ENCODE measurements at places on chromosomes 3 and 15.
A peak's percentile ranks its signal among the peaks of the same experiment; 100 is the strongest.

DNA sequence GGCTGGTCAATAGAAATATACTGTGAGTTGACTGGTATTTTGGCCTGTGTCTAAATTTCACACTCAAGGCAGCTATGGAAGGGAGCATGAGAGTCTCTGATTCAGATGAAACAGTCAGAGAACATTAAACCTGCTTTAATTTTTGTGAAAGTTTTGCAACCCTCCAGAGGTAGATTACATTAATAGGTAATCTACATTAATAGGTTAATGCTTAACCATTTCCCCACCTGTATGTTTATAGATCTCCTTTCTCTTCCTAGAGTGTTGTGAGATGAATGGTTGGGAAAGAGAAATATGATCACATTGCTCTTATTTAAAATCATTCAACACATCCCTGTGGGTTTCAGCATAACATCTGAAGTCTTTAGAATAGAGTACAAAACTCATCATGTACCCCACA is 586.9 kb upstream of the DPPA4 start:
- no peak for DNase-seq
- H3K27ac ChIP-seq: no peak overlapping the region
- H3K27me3 ChIP-seq: no peaks in the 10 kb centered on the region
- no peak overlapping the region for H3K4me3 ChIP-seq

- no peaks in the 10 kb centered on the region for H3K36me3 ChIP-seq
- no peaks in the 10 kb centered on the region for H3K4me1 ChIP-seq
- no peaks in the 10 kb centered on the region for H3K27me3 ChIP-seq
- no peak for DNase-seq
- H3K27ac ChIP-seq: no peak overlapping the region
Measured at GRCh38 chr3:79886204-79886603, 118.4 kb upstream of the ROBO1 start.

GRCh38 chr3:46512191-46512749 is 14.5 kb downstream of the RTP3 start:
- no peak overlapping the region for H3K4me3 ChIP-seq
- H3K27me3 ChIP-seq: peaks cover 19% of the 10 kb centered on the region
- H3K4me1 ChIP-seq: no peaks in the 10 kb centered on the region
- DNase-seq: no peak

DNA sequence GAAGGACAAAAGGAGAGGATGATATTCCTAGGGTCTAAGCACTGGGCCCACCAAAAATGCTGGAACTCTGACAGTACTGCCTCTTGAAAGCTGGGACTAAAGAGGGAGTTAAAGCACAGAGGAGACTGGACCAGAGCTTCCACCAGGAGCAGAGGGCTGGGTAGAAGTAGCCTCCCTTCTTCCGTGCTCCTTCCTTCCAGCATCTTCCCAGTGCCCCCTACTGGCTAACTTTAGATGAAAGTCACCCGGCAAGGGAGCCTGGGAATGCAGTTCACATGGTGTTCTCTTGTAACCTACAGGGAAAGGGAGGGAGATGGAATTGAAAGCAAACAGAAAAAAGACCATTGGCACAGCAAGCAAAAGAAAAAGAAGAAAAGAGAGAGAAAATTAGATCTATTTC is 106.1 kb upstream of the COL8A1 start:
- no peak overlapping the region for H3K4me3 ChIP-seq
- no peak overlapping the region for H3K27ac ChIP-seq
- no peaks in the 10 kb centered on the region for H3K36me3 ChIP-seq
- no peaks in the 10 kb centered on the region for H3K4me1 ChIP-seq
- peak; percentile 20 for DNase-seq

DNA sequence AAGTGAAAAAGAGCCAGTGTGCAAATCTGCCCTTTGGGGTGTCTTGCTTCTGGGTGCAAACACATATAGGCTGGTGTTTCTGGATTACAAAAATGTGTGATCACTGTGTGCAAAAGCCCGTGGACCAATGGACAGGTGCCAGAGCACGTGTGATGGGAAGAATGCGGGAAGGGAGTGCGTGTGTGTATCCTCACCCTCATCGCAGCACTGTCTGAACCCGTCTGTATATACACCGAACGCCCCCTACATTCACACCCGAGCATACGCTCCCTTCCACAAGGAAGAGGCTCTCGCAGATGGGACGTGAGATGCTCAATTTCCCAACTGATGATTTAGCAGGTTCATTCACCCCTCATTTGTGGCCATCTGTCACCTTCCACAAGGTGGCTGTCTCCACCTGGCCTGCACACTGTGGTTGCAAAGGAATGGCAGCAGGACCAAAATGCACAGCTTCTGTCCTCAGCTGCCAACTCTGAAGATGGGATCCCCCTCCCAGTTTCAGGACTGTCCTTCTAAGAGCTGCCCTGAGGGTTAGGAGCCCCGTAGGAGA is 19.4 kb upstream of the SLC6A1 start:
- H3K27ac ChIP-seq: no peak overlapping the region
- no peak for DNase-seq
- no peaks in the 10 kb centered on the region for H3K4me1 ChIP-seq
- peaks cover 20% of the 10 kb centered on the region for H3K27me3 ChIP-seq
- no peaks in the 10 kb centered on the region for H3K36me3 ChIP-seq
- H3K4me3 ChIP-seq: no peak overlapping the region

DNA sequence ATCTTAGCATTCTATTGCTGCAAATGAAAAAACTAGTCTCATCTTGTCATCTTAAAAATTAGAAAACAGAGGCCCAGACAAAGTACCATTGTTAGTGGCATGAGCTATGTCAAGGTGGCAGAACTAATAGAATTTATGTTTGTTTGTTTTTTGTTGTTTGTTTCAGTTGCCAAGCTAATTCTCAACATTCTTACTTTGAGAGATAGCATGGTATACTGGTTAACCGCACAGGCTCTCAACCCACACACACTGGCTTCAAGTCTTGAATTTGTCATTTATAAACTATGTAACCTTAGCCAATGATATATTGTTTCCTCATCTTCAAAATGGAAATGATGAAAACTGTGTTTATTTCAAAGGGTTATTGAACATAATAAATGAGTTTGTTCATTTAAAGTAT is 367.6 kb upstream of the PLSCR5 start:
- H3K4me1 ChIP-seq: no peaks in the 10 kb centered on the region
- no peaks in the 10 kb centered on the region for H3K27me3 ChIP-seq
- H3K36me3 ChIP-seq: no peaks in the 10 kb centered on the region
- H3K27ac ChIP-seq: no peak overlapping the region
- H3K4me3 ChIP-seq: no peak overlapping the region

DNA sequence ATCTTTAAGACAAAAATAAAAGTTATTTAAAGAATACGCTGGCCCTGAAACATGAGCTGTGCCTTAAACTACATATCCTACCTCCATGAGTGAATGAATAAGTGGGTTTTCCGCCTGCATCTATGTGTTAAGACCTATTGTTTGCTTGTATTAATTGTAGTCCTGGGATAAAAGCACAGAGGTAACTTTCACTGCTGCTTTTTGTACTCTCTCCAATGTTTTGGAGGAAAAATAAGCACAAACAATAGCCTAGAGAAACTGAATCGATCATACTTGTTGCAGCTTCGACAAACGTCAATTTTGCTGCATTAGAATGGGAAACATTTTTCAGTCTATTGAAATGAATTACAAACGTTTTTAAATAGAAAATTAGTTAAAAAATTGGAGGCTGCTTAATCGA is 1.3 kb upstream of the CTNNB1 start:
- H3K36me3 ChIP-seq: peaks cover 11% of the 10 kb centered on the region
- no peak overlapping the region for H3K27ac ChIP-seq
- DNase-seq: no peak
- peaks cover 30% of the 10 kb centered on the region for H3K4me1 ChIP-seq
